ENCODE measurements at places on chromosomes 7 and 10.

DNA sequence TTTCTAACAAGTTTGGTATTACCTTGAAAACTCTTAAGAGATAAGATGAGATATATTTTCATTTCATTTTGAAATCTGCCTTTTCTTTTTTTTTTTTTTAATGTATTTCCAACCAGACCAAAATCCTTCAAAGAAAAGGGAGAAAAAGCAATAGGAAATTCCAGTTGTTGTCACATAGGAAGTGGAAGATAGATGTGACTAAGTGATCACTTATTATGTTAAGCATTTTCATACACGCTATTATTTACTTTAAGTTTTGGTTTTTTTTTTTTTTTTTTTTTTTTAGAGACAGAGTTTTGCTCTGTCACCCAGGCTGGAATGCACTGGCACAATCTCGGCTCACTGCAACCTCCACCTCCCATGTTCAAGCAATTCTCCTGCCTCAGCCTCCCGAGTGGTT is 197.2 kb upstream of the FRMD4A start:
- no peak for DNase-seq

DNA sequence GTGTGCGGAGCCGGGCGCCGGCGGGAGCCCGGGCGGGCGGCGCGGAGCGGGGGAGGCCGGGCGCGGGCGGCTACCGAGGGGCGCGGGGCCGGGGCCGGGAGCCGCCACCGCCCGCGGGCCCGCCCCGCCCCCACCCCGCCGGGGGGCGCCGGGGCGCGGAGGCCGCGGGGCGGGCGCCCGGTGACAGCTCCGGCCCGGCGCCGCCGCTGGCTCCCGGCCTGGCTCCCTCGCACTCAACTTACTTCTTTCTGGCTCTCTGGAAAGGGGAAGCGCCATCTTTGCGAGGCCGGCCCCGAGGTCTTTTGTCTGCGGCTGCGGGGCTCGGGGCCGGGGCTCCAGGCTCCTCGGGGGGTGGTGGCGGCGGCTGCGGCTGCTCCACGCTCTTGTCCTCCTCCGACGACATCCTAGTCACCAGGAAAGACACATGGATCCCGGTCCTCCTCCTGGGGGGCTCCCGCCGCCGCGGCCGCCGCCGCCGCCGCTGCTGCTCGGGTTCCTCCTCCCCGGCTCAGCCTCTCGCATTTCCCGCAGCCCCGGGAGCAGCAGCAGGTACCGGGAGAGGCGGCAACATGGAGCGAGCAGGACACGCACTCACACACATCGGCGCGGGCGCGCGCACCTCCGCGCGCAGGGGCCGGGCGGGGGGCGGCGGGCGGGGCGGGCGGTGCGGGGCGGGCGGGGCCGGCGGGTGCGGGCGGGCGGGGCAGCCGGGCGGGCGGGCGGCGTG is at the start of gene KMT2C:
Gene KMT2C, minus strand, starts transcription at position 620 of the 727 bp plus-strand sequence. Its CDS starts 217 bp downstream, at position 403.
- peak; percentile 13 for DNase-seq

GRCh38 chr10:33190406-33190805 is 144.1 kb downstream of the NRP1 start:
- DNase-seq: no peak

- no peak for DNase-seq
Measured at GRCh38 chr7:158592541-158592940, 4.9 kb upstream of the PTPRN2 start.

- DNase-seq: peak; percentile 15
Measured at GRCh38 chr7:42227936-42228591, 8.9 kb downstream of the GLI3 start.

DNA sequence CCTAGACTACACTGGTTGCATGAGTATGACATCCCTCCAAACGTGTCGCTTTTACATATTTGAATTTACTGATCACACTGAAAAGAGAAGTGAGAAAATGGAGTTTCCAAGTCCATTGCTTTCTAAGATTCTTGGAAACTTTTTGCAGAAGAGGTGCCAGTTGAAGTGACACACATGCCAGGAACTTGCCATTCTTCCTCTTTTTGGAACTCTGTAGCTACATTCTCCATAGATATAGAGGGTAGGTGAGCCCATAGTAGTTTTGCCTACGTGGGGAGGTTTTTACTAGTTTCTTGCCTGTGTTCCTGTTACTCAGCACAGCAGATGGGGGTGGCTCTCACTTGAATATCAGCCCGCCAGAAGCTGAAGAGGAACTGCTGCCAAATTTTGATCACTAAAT is 286.6 kb upstream of the NRP1 start:
- no peak for DNase-seq
